Endodermal cell (in vitro differentiated cells): ENCODE measurements at places on chromosomes 13 and 19.

DNA sequence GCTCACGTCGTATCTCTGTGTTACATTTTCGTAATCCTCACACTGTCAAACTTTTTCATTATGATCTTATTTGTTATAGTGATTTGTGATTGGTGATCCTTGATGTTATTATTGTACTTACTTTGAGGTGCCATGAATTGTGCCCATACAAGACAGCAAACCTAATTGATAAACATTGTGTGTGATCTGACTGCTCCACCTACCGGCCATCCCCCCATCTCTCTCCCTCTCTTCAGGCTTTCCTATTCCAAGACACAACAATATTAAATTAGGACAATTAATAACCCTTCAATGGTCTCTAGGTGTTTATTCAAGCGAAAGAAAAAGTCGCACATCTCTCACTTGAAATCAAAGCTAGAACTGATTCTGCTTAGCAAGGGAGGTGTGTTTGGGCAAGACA lies 349.3 kb downstream of the RBM26 start:
- DNase-seq: peak; percentile 57

- DNase-seq: peak; percentile 67
Observed at GRCh38 chr19:11198769-11199424, 1.6 kb upstream of the KANK2 start.

DNA sequence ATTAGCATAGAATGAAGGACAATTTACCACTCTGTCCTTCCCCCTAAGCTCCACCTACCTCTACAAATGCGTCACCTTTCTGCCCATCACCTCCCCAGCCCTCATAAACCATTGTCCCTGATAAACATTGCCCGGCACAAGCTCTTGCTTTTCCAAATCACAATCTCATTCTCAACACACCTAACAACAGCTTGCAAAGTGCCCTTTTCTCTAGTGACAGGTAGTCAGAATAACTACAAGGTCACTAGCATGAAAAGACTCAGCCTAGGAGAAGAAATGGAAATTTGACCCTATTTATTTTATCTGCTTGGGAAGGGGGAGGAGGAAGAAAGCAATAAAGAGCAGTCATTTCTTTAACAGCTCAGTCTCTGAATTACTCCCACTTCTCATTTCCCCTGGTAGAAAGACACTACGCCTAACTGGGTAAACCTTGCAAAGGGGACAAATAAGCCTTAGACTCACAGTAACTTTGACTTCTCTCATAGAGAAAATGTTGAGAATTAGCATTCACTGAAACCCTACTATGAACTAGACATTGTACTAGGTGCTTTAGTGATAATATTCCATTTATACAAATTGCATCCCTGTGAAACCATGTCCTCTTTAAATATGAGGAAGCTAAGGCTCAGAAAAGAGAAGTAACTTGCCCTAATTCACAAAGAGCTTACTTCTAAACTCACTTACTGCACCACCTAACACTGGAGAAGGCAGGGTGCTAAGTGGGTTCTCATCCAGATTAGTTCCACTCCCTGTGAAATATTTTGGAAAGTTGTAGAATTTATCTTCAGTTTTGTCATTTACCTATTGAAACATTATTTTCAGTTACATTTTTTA lies 116.2 kb upstream of the FNDC3A start:
- peak; percentile 57 for DNase-seq

- no peak for DNase-seq
Observed at GRCh38 chr13:98022210-98022609, 68.7 kb downstream of the IPO5 start.

DNA sequence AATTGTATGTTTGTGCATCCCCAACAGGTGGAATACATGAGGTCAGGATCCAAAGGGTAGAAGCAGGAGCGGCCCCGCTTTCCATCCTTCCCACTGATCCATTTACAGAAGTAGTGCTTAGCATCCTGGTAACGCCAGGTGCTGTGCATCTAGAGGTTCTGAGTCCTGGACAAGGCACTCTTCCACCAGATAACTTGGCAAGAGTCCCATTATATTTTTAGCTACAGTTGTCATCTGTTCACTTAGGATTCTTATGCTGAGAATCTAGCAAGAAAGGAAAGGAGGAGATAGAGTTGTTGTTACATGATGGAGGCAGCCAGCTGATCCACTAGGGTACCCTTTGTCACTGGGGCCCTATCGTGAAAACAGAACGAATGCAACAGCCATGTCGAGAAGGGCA lies 389.5 kb upstream of the ZNF507 start:
- DNase-seq: no peak

DNA sequence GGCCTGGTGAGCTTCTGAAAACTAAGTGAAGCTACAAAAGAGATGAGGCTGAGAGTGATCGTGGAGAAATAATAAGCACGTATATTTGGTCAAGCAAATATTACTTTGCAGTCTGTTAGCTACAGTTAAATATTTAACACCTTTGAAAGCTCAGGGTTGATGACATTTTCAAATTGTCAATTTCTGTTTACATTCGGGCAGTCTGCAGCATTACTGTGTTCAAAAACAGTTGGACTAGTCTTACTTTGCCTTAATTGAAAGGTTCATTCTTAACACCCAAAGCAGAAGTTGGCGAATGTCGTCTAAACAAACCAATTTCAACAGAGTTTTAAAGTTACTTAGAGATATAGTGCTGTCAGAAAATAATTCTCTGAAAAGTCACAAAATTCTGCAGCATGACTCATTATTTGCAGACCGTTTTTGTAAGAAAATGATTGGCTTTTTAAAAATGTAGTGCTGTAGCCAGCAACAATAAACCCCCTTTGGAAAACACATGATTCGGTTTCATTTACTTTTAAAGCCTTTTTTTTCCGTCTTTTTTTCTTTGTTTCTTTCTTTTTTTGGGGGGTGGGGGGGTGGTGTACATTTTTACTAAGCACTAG lies 549.0 kb downstream of the GPC6 start:
- no peak for DNase-seq

- no peak for DNase-seq
Observed at GRCh38 chr13:27607125-27607524, 13.2 kb downstream of the LNX2 start.

- DNase-seq: peak; percentile 72
Observed at GRCh38 chr13:53254500-53254899, 225.9 kb downstream of the OLFM4 start.

DNA sequence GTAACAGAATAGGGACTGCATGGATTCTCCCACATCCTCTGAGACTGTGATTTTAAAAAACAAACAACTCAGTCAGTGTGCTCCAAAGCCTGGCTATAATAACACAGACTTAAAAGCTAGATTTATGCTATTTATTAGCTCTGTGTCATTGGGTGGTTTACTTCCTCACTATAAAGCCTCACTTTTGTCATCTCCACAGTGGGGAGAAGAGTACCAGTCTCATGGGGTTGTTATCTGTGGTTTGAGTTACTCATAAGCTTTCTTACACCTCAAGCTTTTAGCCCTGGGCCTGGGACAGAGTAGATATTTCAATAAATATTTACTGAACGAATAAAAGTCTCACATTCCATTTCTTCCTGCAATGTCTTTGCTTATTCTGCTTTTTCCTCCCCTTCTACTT lies 5.3 kb downstream of the RNASEH2B start:
- no peak for DNase-seq

GRCh38 chr13:112705286-112705685 lies 15.4 kb downstream of the ATP11A start:
- DNase-seq: peak; percentile 43

- peak; percentile 93 for DNase-seq
Observed at GRCh38 chr19:49447485-49448431, 3.9 kb downstream of the PIH1D1 start.

DNA sequence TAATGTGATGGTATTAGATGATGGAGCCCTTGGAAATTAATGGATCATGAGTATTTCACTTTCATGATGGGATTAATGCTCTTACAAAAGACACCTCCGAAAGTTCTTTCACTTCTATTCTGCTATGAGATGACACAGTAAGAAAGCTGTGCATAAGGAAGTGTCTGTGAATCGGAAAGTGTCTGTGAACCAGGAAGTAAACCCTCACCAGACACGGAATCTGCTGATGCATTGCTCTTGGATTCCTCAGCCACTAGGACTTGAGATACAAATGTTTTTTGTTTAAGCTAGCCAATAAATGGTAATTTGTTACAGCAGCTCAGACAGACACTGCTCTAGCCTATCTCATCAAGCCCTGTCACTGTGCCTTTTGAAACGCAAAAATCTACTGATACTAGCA lies 440.4 kb upstream of the PRR20A start:
- DNase-seq: no peak

DNA sequence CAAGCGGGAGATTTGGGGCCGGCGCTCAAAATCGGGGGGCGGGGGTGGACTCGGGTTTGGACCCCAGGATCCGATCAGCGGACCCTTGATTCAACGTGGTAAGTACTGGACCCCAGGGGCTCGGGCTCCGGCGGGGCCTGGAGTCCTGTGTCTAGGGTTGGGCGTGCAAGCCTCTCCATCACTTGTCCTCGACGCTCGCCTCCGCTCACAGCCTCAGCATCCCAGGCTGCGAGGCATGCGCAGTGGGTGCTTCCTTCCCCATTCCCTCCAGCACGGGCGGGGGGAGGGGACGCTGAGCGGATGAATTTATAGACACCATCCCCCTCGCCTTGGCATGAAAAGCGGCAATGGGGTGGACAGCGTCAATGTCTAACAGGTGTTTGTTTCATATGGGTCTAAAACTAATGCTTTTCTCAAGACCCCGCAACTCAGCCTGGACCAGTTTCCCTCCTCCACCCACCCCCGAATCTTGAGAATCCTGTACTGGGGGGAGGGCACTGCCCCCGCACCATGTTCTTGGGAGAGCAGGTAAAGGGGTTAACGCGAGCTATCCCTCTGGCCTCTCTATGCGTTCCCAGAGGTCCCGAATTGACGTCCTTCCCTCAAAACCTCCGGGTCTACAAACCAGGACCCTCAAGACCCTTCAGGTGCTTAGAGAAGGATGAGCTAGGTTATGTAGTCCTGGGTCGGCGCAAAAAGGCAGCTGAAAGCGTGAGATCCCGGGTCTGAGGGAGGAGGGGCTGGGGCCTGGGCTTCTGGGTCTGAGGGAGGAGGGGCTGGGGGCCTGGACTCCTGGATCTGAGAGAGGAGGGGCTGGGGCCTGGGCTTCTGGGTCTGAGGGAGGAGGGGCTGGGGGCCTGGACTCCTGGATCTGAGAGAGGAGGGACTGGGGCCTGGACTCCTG lies 579 bp downstream of the CPT1C start:
- DNase-seq: peak; percentile 89

DNA sequence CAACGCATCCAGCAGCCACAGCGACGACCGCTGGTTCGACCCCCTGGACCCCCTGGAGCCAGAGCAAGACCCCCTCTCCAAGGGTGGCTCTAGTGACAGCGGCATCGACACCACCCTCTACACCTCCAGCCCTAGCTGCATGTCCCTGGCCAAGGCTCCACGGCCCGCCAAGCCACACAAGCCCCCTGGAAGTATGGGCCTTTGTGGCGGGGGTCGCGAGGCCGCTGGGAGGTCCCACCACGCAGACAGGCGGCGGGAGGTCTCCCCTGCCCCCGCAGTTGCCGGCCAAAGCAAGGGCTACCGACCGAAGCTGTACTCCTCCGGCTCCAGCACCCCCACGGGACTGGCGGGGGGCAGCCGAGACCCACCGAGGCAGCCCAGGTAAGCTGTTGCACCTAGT lies 59.5 kb downstream of the DPF1 start:
- no peak for DNase-seq

- peak; percentile 83 for DNase-seq
Observed at GRCh38 chr13:35630551-35631275, 154.2 kb upstream of the MAB21L1 start.

GRCh38 chr13:70014337-70014736 lies 93.3 kb upstream of the ATXN8OS start:
- no peak for DNase-seq

DNA sequence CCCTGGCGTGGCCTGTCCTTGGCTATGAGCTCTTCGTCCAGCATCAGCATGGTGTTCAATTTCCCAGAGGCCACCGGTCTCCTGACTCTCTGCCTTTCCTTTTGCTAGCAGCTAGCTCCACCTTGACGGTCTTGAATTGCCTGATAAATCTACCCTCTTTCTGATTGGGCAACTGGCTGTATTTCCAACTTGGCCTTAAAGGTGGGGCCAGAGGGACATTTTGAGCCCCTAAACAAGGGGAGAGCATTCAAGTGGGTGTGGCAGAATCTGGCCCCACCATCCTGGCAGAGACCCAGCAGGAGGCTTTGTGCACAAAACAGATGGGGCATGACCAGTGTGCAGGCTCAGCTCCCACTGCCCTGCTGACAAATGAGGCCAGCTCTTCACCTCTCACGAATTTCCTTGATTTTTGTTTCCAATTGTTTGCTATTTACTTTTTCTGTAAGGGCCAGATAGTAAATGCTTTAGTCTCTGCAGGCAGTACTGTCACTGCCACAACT lies 148.9 kb upstream of the VSTM2B start:
- DNase-seq: peak; percentile 17

GRCh38 chr19:5828661-5829566 lies 10.6 kb downstream of the FUT6 start:
- peak; percentile 84 for DNase-seq

- DNase-seq: no peak
Observed at GRCh38 chr19:54319049-54319448, 6.1 kb upstream of the LILRA5 start.

GRCh38 chr19:14796021-14796420 lies 17.7 kb upstream of the ADGRE2 start:
- no peak for DNase-seq

DNA sequence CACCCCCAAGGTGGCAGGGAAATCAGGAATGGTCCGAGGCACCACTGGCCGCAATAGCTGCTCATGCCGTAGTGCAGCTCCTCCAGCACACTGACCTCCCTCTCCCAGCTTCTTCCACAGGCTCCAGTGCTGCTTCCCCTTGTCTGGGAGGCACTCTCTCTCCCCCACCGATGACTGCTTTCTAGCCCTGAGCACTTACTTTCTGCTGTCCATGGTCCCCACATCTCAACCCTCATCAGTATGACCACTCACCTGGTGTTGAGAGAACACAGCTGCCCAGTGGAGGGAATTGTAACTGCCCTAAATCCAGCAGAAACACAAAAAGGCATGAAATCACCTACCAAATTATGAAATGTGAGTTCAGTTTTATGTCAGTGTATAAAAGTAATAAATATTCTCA lies 28.9 kb upstream of the TPP2 start:
- peak; percentile 55 for DNase-seq
